Hair follicle dermal papilla cell (primary cell): ENCODE measurements at places on chromosomes 7 and 10. TPM values are rescaled to one million over a fixed set of nuclear protein-coding genes. Genes with fewer than 3 reads are reported as not detected.

Gene PRLHR
- total RNA-seq, result not detected in 2 replicates

Gene FAM180A
- total RNA-seq, result 33.4 and 34.4 TPM in 2 replicates

Gene PTPN20
- 3.8 and 5.2 TPM in 2 replicates for total RNA-seq

Gene CSGALNACT2
- total RNA-seq, result 20.8 and 26.8 TPM in 2 replicates

Gene ADAM22
- 3.0 and 5.5 TPM in 2 replicates for total RNA-seq

Gene SEMA3E
- 0.49 and 0.97 TPM in 2 replicates for total RNA-seq

Gene FBXL13
- 0.73 and 0.97 TPM in 2 replicates for total RNA-seq

Gene UPK3BL2
- total RNA-seq, result 4.2 and 5.6 TPM in 2 replicates

Gene OR2A42
- total RNA-seq, result under 0.01 TPM in 1 of 2 replicates, not detected in the other

Gene ACBD7
- 0.32 TPM in 1 of 2 replicates, not detected in the other for total RNA-seq

Gene USP6NL
- 11.4 and 12.7 TPM in 2 replicates for total RNA-seq
